ENCODE measurements at places on chromosomes 16 and 17.

- peak; percentile 51 for DNase-seq
These were observed 2.6 kb downstream of the FZD2 start for GRCh38 chr17:44559634-44560554.

DNA sequence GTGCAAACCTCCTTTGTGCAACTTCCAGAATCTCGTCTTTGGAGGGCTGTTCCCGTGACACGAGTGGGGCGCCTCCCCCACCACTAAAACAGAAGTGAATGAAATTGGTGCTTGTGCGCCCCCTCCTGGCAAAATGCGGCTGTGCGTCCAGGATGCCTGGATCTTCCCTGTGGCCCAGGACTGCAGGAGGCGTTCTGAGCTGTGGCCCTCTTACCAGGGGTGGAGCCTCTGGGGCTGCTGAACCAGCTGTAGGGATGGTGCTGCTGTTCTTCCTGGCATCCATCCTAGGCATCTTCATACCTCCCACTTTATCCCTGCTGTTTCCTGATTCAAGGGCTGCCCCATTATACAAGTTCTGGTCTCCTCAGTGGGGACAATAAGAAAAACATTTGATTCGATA is 18.5 kb upstream of the NAGLU start:
- DNase-seq, result peak; percentile 89

GRCh38 chr16:2482708-2483534 is 8.0 kb downstream of the TBC1D24 start:
- DNase-seq, result peak; percentile 64

- DNase-seq, result no peak
These were observed 2.1 kb downstream of the SLC16A6 start for GRCh38 chr17:68288804-68289203.

DNA sequence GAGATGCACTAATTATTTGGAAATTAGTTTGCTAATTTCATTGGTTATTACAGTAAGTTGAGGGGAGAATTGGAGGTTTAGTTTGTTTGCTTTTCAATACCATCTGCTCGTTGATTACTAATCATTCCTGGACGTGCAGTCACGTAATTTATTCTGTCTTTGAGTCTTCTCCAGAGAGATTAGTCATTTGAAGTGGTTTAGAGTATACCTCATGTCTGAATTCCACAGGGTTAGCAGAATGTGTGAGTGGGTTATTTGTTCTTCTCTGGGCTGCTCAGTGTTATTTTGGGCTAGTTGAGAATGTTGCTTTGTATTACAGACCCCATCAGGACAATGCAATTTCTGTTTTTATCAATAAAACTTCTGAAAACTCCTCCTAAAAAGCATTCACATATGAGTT is 265.0 kb downstream of the RBFOX1 start:
- DNase-seq, result peak; percentile 1

DNA sequence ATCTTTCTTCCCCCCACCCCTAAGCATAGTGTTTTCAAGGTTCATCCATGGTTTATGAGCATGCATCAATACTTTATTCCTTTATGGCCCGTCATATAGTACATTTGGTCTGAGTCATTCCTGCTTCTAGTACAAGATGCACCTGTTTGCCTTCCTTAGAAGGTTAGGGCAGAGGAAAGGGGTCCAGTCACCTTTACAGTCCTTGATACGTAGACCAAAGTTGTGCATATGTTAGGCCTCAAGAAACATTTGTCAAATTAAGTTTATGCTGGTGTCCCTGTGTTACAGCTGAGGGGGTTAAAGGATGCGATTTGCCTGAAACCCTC is 1.4 kb downstream of the CYB5D2 start:
- DNase-seq, result no peak

DNA sequence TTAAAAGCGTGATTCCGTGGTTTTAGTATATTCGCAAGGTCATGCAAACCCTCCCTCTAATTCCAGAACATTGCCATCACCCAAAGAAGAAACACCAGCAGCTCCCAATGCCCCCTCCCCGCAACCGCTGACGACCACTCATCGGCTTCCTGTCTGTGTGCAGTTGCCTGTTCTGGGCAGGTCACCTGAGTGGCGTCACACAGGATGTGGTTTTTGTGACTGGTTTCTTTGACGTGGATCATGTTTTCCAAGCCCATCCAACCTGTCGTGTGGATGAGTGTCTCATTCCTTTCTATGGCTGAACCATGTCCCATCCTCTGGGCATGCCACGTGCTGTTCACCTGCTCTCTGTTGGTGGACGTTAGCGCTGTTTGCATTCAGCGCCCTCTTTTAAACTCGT is 8.2 kb upstream of the ATP2C2 start:
- DNase-seq, result no peak

- no peak for DNase-seq
These were observed 821.1 kb upstream of the EEF2KMT start for GRCh38 chr16:5918567-5919130.

DNA sequence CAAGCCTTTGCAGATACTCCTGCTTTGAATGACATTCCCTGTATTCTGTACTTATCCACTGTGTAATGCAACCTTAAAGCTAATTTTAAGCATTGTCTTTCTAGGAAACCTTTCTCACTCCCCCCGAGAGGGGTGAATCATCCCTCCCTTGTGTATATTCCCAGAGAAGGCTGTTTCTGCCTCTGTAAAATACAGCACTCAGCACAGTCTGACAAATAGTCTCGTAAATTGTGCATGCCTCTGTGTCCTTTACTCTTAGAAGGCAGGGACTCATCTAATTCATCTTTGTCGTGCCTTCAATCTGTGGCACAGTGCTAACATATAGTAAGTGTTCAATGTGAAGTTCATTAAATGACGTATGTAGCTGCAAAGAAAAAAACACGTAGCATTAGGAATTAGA is 200.7 kb downstream of the CA10 start:
- DNase-seq, result no peak

DNA sequence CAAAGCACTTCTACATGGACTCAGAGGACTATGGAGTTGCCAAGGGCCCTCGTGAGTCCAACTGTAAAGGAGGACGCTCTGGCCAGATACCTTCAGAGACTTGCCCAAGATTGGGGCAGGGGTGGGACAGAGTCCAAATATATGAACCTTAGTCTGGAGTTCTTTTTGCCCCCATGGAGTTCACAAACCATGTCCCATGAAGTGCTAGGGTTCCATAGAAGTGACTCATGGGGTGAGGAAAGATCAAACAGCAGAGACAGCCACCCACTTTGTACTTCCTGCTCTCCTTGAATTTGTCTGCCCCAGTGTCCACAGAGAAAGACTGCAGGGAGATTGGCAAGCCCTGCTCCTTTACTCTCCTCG is 29.0 kb downstream of the SRL start:
- peak; percentile 67 for DNase-seq

DNA sequence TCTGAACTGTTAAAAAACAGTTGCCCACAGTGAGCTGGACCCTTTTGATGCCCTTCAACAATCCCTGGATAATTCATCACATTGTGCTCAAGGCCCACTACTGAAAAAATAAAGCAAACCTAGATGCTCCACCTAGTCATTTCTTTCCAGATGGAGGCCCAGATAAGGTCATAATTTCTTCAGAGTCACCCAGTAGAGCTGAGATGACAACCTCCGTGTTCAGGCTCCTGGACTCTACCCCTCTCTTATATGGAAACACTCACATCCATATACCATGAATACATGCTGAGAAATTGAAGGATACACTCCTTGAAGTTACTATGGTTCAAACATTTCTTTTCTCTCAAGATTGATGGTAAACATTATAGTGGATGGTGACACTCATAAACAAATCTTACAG is 2.7 kb upstream of the ABCA3 start:
- DNase-seq, result no peak

DNA sequence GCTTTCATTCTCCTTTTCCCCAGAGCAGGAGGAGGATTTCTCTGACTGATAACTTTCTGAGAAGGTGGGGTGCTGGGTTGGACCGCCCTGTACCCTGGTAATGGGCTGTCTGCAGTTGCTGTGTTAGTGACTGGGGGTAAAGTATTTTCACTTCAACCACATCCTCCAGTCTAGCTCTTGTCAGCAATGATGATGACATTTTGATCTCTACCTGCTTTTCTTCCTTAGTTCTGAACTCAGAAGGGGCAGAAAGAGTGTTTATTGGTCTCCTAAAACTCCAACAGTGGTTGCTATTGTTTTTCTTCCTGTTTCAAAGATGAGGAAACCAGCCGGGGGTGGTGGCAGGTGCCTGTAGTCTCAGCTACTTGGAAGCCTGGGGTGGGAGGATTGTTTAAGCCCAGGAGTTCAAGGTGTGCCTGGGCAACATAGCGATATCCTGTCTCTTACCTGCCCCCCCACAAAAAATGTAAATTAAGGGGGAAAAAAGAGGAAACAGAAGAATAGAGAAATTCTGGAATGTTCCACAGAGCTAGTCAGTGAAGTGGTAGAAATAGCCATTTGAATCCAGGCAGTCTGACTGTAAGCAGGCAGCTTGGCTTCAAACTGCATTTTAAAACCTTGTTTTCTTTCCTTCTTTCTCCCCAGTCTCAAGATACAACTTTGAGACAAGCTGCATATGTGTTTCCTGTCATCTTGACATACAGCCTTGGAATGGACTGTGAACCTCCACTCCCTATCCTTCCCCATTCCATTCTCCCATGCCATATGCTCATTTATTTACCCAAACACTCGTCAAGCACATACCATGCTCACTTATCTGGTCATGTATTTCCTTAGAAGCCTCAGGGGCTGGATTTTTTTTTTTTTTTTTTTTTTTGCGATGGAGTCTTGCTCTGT is 3.3 kb upstream of the N4BP1 start:
- DNase-seq, result peak; percentile 26

- peak; percentile 80 for DNase-seq
These were observed 435.7 kb downstream of the ZFHX3 start for GRCh38 chr16:72612256-72612655.

GRCh38 chr16:25155553-25156460 is 44.3 kb downstream of the LCMT1 start:
- no peak for DNase-seq

DNA sequence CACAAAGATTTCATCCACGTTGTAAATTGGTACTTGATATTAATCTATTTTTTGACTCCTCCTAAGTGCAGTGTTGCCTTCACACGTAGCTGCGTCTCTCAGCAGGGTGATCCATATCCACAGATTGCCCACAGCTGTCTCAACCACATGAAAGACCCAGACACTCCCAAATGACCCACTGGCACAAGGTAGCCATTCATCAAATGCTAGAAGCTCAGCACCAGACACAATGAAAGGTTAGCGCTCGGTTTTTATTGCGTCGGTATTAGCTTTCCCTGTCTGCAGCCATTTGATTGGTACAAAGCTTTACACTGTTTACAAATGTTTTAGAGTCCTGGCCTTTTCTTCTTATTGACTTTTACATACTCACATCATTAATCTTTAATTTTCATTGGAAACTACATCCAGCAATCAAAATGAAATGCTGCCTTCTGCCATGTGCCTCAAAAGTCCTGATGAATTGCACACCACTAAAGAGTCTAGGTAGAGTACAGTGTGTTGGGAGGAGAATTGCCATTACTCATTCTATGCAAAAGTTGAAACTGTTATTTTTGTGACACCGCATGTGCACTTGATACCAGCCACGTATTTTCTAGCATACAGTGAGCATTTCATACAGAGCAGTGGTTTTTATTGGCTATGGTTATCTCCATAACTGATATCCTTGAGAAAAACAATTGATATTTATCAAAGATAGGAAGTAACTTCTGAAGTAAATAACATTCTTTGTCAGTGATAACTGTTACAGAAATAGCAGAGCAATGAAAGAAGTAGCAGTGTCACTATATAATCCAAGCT is 127.3 kb upstream of the NUDT7 start:
- DNase-seq, result peak; percentile 79

DNA sequence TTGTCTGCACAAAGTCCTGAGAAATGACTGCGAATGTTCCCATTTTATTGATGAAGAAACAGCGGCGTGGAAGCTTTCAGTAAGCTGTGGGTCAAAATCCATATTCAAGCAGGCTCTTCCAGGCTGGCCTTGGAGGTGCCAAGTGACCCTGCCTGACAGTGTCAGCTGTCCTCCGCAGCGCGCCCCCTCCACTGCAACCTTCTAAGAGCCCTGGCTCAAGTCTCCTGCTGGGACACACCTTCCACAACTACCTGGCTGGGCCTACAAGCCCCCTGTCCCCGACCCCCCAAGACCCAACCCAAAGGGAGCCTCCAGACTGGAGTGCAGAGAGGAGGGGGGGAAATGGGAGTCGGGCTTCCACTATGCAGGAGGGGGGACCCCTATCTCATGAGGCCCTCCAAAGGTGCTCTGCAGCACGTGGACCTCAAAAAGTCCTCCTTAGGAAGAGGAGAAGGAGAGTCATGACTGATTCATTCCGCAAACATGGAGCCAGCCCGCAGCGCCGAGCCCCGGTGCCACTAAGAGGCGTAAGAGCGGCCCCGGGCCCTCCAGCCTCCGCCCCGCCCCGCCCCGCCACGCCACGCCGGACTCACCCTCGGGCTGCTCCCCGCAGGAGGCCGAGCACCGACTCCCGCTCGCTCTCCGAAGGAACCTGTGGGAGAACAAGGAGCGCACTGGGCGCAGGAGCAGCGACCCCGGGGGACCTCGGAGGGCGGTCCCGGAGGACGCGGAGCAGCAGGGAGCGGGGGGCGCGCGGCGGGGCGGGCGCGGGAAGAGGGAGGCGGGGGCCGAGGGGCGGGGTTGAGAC is 574 bp downstream of the MPP3 start:
- DNase-seq, result peak; percentile 82

DNA sequence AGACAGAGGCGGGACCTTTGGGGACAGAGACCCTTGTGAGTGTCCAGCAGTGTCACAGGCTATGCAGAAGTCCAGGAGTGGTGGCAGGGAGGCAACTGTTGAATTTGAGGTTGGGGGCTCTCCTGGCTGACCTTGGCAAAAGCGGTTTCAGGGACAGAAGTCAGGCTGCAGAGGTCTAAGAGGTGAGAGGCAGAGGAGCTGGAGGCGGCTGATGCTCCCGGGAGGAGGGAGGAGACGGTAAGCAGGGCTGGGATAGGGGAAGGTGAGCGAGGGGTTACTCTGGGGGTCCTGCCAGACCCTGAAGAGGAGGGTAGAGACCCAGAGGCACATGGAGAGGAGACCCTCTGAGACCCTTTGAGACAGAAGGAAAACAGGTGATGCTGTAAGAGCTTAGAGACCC is 5.2 kb downstream of the EPOP start:
- DNase-seq, result no peak

DNA sequence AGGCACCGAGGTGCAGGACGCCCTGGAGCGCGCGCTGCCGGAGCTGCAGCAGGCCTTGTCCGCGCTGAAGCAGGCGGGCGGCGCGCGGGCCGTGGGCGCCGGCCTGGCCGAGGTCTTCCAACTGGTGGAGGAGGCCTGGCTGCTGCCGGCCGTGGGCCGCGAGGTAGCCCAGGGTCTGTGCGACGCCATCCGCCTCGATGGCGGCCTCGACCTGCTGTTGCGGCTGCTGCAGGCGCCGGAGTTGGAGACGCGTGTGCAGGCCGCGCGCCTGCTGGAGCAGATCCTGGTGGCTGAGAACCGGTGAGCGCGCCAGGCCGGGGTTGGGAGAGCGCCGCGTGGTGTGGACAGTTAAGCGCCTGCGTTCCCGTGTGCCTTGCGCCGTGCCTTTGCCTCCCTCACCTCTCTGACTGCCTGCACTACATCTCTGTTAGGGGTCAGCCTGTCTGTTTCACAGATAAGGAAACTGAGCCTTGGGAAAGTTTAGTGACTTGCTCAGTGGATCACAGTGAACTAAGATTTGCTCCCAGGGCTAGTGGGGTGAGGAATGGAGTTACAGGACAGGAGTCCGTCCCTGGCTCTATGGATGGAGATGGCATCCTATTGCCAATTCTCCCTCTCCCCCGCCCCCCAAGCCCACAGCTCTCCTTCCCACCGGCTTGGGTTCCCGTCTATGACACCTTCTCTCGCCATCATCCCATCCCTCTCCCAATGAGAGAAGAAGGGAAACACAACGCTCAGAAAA is 880 bp downstream of the SARM1 start:
- peak; percentile 28 for DNase-seq

- DNase-seq, result no peak
These were observed 164.6 kb upstream of the TNRC6C start for GRCh38 chr17:77793971-77794235.

GRCh38 chr17:34378664-34379101 is 15.7 kb upstream of the CCL1 start:
- DNase-seq, result peak; percentile 2
